ENCODE measurements at places on chromosomes 4 and X. TPM values are rescaled to one million over a fixed set of nuclear protein-coding genes. Genes with fewer than 3 reads are reported as not detected.

DNA sequence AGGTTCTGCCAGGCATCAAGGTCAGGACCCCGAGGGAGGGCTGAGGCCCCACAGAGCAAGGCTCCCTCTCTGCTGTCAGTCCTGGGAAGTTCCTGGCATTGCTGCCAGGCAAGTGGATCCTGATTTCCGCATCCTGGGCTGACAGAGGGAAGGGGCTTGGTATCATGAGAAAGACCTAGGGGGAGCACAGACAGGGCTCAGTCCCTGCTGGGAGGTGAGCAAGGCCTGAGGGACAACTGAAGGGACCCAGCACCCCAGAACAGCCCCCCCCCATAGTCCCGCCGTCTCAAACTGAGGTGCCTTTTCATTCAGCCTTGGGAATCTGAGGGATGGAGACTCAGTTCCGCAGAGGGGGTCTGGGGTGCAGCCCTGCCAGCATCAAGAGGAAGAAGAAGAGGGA lies 971 bp downstream of the MAGEA11 start:
- no peaks in the 10 kb centered on the region for H3K36me3 ChIP-seq
- H3K27me3 ChIP-seq: peaks cover 8% of the 10 kb centered on the region
- H3K4me1 ChIP-seq: no peaks in the 10 kb centered on the region
- DNase-seq: no peak

DNA sequence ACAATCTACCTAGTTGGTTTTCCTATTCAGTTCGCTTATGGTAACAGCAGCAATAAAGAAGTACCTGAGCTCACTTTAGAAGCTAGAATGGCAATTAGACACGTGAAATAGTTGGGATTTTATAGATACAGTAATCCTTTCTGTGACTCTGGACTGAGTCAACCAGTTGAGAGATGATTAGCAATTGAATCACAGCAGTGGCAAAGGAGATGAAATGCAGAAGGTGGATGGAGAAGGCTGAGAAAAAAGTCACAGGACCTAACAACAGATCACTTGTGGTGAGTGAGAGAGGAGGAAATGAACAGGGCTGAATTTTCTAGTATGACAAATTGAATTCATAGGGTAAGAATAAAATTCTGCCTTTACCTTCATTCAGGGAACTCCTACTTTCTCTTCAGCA lies 197.1 kb upstream of the MAGEB18 start:
- no peaks in the 10 kb centered on the region for H3K36me3 ChIP-seq
- H3K27ac ChIP-seq: no peak overlapping the region
- no peaks in the 10 kb centered on the region for H3K27me3 ChIP-seq
- no peaks in the 10 kb centered on the region for H3K4me1 ChIP-seq
- no peak for DNase-seq
- H3K4me3 ChIP-seq: no peak overlapping the region

- H3K27ac ChIP-seq: peak overlapping the region; percentile 58
- H3K4me3 ChIP-seq: no peak overlapping the region
- no peaks in the 10 kb centered on the region for H3K36me3 ChIP-seq
- peaks cover 7% of the 10 kb centered on the region for H3K4me1 ChIP-seq
Observed at GRCh38 chr4:89284828-89285227, 22.8 kb downstream of the GPRIN3 start.

The NONO gene
- total RNA-seq: 332 TPM

The TLR6 gene
- total RNA-seq: 4.3 TPM
